SK-N-DZ (cell line): ENCODE measurements at places on chromosomes 5 and 9.

DNA sequence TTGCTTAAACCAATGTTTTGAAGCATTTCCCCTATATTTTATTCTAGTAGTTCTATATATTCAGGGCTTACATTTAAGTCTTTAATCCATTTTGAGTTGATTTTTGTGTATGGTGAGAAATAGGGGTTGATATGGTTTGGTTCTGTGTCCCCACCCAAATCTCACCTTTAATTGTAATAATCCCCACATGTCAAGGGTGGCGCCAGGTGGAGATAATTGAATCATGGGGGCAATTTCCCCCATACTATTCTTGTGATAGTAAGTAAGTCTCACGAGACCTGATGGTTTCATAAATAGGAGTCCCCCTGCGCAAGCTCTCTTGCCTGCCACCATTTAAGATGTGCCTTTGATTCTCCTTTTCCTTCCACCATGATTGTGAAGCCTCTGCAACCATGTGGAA is 92.2 kb upstream of the TBC1D2 start:
- no peak for DNase-seq

GRCh38 chr9:81132318-81132717 is 557.0 kb downstream of the TLE1 start:
- DNase-seq, result no peak

DNA sequence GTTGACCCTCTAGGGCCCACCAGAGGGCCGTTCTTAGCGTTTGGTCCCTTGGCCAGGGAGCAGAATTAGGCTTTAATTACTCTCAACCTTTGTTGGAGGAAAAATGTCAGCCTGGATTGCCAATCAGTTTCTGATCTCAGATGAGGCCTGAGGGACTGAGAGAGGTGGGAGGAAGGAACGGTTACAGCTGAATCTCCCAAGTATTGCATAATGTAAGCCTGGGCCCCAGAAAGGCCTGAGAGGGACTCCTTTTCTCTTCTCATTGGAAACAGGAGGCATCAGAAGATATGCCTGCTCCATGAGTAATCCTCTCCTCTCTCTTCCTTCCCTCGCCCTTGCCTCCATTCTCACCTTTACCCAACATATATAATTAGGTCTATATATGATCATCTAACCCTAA is 105.7 kb downstream of the INSYN2B start:
- no peak for DNase-seq

- DNase-seq, result no peak
Measured at GRCh38 chr5:116273448-116274242, 188.8 kb downstream of the COMMD10 start.

- no peak for DNase-seq
Measured at GRCh38 chr5:40606077-40606765, 73.5 kb upstream of the PTGER4 start.

- no peak for DNase-seq
Measured at GRCh38 chr5:40518485-40518917, 161.2 kb upstream of the PTGER4 start.

- DNase-seq, result no peak
Measured at GRCh38 chr5:95801532-95801931, 21.0 kb downstream of the GLRX start.

DNA sequence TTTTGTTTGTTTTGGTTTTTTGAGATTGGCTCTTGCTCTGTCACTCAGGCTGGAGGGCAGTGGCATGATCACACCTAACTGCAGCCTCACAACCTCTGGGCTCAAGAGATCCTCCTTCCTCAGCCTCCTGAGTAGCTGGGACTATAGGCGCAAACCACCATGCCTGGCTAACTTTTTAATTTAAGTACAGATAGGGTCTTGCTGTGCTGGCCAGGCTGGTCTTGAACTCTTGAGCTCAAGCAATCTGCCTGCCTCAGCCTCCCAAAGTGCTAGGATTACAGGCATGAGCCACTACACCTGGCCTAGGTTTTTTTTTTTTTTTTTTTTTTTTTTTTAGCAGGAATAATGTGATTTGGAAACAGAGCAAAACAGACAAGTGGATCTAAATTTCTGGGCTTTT is 37.6 kb downstream of the MARCHF6 start:
- no peak for DNase-seq

GRCh38 chr9:7300484-7300883 is 499.1 kb downstream of the DMAC1 start:
- DNase-seq, result no peak

GRCh38 chr5:134245101-134245604 is 19.3 kb upstream of the PPP2CA start:
- no peak for DNase-seq

DNA sequence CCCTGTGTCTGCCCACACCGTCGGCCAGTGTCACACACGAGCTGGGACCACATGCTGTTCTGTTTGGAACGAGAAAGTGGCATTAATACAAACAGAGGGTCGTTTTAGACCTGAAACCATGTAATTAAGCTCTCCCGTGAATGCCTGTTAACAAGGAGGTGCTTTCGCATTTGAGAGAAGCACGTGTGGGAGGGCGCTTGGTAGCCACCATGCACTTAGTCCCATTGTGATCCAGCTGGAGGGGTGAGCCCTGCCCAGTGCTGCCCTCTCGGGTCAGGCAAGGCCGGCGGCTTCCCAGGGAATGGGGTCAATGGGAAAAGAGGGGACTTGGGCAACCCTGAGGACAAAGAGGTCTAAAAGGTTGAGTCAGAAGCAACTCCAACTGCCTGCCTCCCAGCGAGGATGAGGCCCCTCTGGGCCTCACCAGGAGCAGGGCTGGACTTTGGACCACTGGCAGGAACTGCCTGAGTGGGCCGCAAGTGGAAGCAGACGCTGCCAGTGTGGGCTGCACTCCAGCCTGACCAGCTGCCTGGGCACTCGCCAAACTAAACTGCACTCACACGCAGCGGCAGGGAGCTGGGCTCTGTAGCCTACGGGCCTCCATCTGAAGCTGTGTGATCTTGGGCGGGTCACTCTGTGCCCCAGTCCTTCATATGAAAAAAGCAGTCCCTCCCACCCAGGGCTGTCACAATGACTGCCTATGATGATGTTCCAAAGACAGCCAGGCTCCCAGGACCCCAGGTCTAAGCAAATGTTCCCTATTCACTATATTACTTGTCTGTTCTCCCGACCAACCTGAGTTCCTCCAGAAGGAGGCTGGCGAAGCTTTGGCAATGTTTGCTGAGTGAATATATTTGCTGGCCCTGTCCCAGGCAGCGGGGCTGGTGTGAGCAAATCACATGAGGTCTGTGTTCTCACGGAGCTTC is 195.7 kb downstream of the CDK5RAP2 start:
- DNase-seq, result no peak

DNA sequence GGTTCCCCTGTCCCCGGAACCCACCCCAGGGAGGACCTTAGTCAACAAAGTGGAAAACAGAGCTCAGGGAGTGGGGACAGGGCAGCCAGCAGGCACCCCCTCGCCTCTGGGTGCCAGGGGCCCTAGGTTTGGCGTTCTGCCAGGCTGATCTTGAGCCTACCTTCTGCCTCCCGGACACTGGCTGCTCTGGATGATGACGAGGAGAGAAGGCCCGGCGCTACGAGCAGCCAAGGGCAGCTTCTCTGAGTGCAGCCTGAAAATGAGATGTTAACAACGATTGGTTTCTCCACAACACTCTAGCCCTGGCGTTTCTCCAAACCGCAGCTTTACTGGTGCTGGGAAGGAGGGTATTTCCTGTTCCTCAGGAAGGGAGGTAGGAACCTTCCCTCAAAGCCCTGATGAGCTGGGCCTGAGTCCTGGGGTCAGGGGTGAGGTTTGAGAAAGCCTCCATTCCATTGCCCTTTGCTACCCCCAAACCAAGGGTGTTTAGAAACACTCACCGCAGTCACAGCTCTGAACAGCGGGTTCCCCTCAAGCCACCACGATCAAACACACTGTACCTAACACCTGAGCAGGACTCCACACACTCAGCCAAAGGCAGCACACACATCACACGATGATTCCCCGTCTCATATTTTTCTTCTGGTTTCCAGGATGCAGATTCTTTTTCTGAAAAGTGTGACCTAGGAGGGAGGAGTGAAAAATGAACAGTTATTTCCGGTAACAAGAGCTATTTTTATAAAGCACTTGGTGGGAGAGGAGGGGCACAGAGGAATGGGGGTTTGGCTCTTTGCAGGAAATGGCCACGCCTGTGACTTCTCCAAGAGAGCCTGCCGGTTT is at the start of gene STING1:
STING1 (minus strand) TSS at position 709 of the 840 bp plus-strand sequence. CDS start 1,054 bp downstream, outside the sequence.
- no peak for DNase-seq

DNA sequence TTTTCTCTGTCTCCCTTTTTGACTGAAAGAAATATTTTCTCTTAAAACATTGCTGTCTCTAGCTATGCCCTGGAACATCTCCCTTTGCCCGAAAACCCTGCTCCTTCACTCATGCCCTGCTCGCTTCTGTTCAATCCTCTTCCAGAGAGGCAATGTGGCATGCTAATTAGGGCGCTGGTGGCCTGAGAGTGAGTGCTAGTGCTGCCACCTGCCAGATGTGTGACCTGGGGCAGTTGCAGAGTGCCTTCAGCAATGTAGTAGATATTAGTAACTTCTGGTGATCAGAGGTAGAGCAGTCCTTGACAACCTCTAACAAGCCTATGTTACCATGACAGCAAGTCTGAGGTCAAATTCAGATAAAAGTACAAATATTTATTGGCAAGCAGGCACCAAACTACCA is 119.5 kb upstream of the OSMR start:
- peak; percentile 10 for DNase-seq

- no peak for DNase-seq
Measured at GRCh38 chr5:110376281-110376951, 350.1 kb downstream of the TMEM232 start.

DNA sequence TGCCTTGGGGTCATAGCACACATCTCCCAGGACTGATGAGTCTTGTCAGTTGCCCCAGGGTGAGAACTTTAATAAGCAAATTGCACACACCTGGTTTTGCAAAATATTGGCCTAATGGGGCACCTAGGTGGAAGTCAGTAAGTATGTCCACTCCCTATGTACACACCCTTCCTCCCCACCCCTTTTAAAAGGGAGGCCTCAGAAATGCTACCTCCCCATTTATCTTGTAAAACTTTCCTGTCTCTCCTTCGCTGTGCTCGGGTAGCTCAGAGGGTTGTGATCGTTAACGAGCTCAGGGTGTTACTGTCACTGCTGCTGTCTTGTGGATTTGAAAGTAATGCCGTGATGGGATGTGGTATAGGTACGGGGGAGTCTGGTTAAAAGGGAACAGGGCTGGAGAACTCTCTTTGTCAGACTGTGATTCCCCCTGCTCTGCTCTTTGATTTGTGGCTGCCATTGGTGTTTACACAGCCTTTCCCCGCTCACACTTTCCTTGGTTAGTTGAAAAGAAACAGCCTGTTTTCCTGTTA is 26.2 kb downstream of the ZNF462 start:
- DNase-seq, result no peak

DNA sequence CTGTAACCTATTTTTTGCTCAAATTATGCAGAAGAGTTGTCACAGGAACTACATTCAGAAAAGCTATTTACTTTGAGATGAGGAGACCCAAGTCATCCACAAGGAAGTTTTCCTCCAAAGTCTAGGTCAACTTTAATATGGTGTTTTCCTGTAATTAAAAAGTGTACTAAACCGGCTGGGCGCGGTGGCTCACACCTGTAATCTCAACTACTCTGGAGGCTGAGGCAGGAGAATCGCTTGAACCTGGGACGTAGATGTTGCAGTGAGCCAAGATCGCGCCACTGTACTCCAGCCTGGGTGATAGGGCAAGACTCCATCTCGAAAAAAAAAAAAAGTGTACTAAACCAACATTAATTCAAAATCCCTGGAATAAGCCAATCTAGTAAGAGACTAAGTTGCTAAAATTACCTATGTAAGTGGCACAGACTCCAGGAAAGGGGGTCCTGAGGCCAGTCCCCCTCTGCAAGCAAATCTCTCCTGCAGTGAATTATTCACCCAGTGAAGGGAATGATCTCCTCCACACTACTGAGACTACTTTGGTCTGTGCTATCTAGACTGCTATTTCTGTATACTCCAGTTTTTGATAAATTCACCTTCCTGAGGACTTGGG is 38.9 kb downstream of the FNBP1 start:
- DNase-seq, result no peak

DNA sequence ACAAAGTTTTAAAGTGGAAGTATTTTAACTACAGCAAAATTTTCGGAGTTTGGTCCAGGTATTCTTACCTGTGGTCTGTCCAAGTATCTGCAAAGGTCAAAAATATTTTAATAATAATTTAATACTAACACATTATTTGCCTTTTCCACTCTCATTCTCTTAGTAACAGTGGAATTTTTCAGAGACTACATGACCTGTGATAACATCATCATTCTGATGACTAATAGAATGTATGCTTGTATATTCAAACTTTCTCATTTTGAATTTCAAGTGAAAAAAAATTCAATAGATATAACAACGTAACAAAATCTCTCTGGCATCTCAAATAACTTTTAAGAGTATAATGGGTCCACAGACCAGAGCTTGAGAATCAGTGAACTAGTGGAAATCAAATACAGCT is 78.3 kb downstream of the FBXL17 start:
- no peak for DNase-seq

- no peak for DNase-seq
Measured at GRCh38 chr5:153365547-153365946, 124.9 kb upstream of the GRIA1 start.

GRCh38 chr9:123232332-123232731 is 36.1 kb downstream of the STRBP start:
- DNase-seq, result no peak

DNA sequence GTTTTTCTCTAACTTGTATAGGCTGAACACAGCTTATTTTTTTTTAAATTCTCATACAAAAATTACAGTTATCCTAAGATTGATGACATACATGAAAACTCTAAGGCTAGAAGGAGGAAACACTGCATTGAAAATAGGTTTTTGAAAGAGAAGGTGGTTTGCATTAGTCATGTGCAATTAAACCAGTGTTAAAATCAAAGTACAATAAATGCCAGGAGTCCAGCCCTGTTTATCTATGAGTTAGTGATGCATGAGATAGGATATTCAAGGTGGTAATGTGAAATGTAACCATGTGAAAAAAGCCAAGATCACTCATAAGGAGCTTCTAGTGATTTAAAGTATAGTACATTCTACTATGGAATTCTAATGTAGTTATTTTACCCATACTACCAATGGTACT is 444.9 kb upstream of the CYLC2 start:
- no peak for DNase-seq

- DNase-seq, result no peak
Measured at GRCh38 chr5:115284021-115284420, 12.4 kb downstream of the CCDC112 start.

GRCh38 chr5:40853632-40854192 is 12.5 kb downstream of the CARD6 start:
- DNase-seq, result no peak

- no peak for DNase-seq
Measured at GRCh38 chr5:37685816-37686215, 154.0 kb downstream of the GDNF start.

- DNase-seq, result no peak
Measured at GRCh38 chr5:54620141-54620933, 102.8 kb downstream of the SNX18 start.

- DNase-seq, result no peak
Measured at GRCh38 chr5:14908172-14908571, 36.6 kb upstream of the ANKH start.

- peak; percentile 70 for DNase-seq
Measured at GRCh38 chr9:107340920-107341632, 58.0 kb downstream of the RAD23B start.
